Muscle of arm (tissue), 14 donors: ENCODE measurements at places on chromosomes 13 and 19.
A peak's percentile ranks its signal among the peaks of the same experiment; 100 is the strongest.

- DNase-seq, result no peak
Measured at GRCh38 chr19:22602631-22603272, 31.4 kb upstream of the ZNF492 start.

GRCh38 chr19:10219678-10220077 is 11.5 kb downstream of the S1PR2 start:
- no peak for DNase-seq

DNA sequence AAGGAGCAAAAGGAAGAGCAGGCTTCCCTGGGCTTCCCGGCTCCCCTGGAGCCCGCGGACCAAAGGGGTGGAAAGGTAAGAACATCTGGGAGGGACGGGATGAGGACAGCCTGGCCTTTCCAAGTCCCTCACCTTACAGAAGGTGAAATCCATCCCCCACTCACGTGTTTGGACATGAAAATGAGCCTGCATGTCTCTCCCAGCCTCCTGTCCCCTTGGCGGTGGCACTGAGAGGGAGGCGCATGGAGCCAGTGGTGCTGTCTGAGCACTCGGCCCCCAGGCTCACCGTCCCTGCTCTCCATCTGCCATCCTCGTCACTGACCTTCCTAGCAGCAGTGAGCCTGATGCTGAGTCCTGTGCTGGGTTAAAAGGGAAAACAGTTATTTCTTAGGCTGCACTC is 104.2 kb downstream of the RAB20 start:
- DNase-seq, result no peak

DNA sequence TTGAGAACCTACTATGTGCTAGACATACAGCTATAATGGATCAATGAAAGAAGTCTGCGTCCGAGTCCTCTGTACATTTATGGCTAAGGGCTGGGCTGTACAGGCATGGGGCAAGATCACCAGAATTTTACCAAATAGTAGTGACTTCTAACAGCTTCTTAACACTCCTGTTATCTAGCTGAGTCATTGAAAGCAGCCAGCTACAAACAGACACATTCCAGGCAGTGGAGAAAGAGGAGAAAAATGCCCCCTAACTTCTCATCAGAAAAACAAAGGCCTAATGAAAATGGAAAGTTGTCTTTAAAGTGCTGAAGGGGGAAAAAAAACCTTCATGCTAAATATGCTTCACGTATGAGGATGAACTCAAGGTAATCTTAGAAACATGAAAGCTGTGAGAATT is 14.3 kb upstream of the ZNF667 start:
- no peak for DNase-seq

DNA sequence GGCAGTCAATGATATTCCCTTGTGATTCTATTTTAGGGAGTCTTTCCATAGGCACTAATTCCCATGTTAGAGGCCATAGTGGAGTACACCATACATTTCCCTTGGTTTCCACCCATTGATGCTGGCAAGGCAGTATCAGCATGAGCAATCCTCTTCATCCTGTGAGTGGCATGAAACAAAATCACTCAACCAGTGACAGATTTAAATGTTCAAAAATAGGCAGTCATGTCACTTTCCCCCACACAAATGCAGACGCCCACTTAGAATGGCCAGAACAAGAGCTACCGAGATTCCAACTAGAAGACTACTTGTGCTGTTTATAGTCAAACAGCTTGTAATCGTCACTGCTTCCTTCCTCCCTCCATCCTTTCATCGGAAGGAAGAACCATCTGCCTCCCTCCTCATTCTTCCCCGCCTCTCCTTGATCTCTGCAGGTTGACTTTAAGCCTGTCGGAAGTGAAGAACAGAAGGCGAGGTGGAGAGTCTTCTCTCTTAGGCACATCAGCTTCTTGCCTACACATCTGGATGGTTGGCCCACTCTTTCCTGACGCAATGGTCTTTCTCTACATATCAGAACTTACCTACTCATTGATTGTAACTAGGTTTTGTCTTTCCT is 22.6 kb downstream of the RASL11A start:
- no peak for DNase-seq

GRCh38 chr13:51396352-51396751 is 56.5 kb downstream of the INTS6 start:
- DNase-seq, result no peak

GRCh38 chr13:71979616-71980015 is 112.6 kb upstream of the DACH1 start:
- DNase-seq, result no peak

GRCh38 chr13:109784590-109785140 is 1.7 kb downstream of the IRS2 start:
- DNase-seq, result peak; percentile 50
